ENCODE measurements at places on chromosomes 2 and 18.

- no peak overlapping the region for H3K4me3 ChIP-seq
- peaks cover 6% of the 10 kb centered on the region for H3K4me1 ChIP-seq
- H3K36me3 ChIP-seq = no peaks in the 10 kb centered on the region
- no peaks in the 10 kb centered on the region for H3K27me3 ChIP-seq
These were observed 230.9 kb upstream of the SLC14A2 start for GRCh38 chr18:45384137-45384961.

- no peaks in the 10 kb centered on the region for H3K27me3 ChIP-seq
- H3K4me3 ChIP-seq = peak overlapping the region; percentile 87
- H3K4me1 ChIP-seq = no peaks in the 10 kb centered on the region
- DNase-seq = peak; percentile 40
These were observed 675 bp upstream of the SPIRE1 start for GRCh38 chr18:12658426-12659138.

- H3K27me3 ChIP-seq = no peaks in the 10 kb centered on the region
- peak; percentile 60 for DNase-seq
- peak overlapping the region; percentile 2 for H3K4me3 ChIP-seq
- H3K27ac ChIP-seq = peak overlapping the region; percentile 99
These were observed 7.3 kb downstream of the GATA6 start for GRCh38 chr18:22176420-22177326.

- H3K4me3 ChIP-seq = no peak overlapping the region
- H3K27me3 ChIP-seq = no peaks in the 10 kb centered on the region
- no peaks in the 10 kb centered on the region for H3K4me1 ChIP-seq
These were observed 86.5 kb upstream of the MYO3B start for GRCh38 chr2:170091436-170091835.

- DNase-seq = no peak
- H3K27me3 ChIP-seq = no peaks in the 10 kb centered on the region
- H3K4me3 ChIP-seq = no peak overlapping the region
- peaks cover 5% of the 10 kb centered on the region for H3K4me1 ChIP-seq
These were observed 46.6 kb downstream of the SPATS2L start for GRCh38 chr2:200353120-200353519.

GRCh38 chr2:134590679-134591078 is 128.1 kb downstream of the TMEM163 start:
- H3K27ac ChIP-seq = no peak overlapping the region
- H3K4me3 ChIP-seq = no peak overlapping the region
- no peaks in the 10 kb centered on the region for H3K4me1 ChIP-seq
- no peak for DNase-seq
- no peaks in the 10 kb centered on the region for H3K36me3 ChIP-seq

DNA sequence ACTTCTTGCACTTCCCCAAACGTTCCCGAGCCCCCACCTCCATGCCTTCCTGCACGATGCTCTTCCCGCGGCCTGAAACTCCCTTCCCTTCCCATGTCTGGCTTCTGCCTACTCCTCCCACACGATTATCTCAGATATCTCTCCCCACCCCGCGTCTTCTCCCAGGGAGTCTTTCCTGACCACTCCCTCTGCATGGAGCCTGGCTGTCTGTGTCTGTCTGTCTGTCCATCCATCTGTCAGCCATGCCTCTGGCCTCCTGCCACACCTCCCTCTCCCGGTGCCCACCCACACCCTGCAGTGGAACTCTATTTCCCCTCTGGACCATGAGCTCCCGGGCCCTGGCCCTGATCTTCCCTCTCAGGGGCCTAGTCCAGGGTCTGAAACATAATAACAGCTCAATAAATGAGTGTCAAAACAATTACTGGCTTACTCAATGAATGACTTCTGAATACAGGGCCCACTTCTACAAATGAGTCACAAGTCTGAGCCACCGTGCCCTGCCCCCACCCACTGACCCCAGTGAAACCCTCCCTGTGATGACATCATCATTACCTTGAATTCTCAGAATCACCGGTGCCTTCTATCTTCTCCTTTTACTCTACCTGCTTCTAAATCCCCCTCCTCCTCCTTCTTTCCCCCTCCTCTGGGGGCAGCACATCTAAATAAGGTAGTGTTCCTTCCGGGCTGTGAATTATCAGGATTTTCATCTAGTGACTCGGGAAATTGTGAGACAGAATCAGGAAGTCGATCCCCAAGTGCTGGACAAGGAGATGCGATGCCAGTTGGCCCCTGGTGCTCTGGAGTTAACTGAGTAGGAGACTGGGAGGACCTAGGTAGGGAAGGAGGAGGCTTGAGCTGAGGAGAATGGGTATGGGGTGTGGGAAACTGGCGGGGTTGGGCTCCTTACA is 46.1 kb upstream of the PLB1 start:
- DNase-seq = no peak
- no peaks in the 10 kb centered on the region for H3K4me1 ChIP-seq
- H3K4me3 ChIP-seq = no peak overlapping the region
- no peaks in the 10 kb centered on the region for H3K27me3 ChIP-seq

DNA sequence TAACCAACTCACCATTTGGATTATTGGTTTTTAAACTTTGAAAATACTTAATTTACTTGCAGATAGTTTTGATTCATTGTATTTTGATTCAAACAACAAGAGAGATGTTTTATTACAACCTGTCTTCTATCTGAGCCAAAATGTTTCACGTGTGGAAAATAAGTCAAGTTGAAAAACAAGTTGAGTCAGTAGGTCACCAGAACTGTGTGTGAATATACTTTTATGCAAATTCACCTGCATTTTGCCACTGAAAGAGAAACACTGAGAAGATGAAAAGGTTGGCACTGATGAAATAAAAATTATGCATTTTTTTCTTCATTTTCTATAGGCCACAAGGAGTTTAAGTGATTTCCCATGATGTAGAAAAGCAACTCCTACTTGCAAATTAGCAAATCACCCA is 68.3 kb downstream of the ICOS start:
- no peak for DNase-seq
- H3K4me3 ChIP-seq = no peak overlapping the region
- H3K27ac ChIP-seq = no peak overlapping the region
- no peaks in the 10 kb centered on the region for H3K4me1 ChIP-seq

DNA sequence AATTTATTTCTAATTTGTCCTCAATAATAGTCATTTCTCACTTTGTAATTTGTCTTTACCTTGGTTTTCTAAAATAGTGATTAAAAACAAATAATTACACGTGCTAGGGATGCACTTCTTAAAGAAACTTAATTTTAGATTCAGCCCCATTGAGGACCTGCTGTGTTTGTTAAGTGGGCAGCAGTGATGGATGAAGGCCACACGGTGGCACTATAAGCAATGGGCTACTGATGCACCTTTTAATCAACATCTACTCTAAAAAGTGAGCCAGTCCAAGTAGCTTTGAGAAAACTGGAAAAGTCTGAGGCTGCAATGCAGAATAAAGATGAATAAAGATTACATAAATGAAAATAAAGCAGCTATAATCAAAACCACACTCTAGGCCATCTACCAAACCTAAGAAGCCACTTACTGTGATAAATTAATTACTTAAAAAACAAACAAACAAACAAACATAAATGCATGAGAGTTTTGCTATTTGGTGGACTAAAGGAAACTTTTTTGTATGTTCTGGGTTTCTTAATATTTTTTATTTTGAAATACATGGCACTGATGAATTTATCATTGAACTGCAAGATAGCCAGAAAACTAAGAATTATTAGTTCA is 89.3 kb downstream of the PDE11A start:
- no peak overlapping the region for H3K4me3 ChIP-seq
- no peaks in the 10 kb centered on the region for H3K36me3 ChIP-seq
- no peak overlapping the region for H3K27ac ChIP-seq
- DNase-seq = no peak
- no peaks in the 10 kb centered on the region for H3K4me1 ChIP-seq
- H3K27me3 ChIP-seq = no peaks in the 10 kb centered on the region

GRCh38 chr18:13179566-13180113 is 38.9 kb upstream of the LDLRAD4 start:
- no peak overlapping the region for H3K27ac ChIP-seq
- no peak overlapping the region for H3K4me3 ChIP-seq
- H3K4me1 ChIP-seq = no peaks in the 10 kb centered on the region
- no peaks in the 10 kb centered on the region for H3K27me3 ChIP-seq

- H3K4me3 ChIP-seq = peak overlapping the region; percentile 83
- H3K4me1 ChIP-seq = no peaks in the 10 kb centered on the region
- H3K36me3 ChIP-seq = no peaks in the 10 kb centered on the region
These were observed 1.4 kb downstream of the SPR start for GRCh38 chr2:72888438-72889202.

GRCh38 chr2:16079637-16080036 is 139.3 kb downstream of the MYCN start:
- DNase-seq = no peak
- no peaks in the 10 kb centered on the region for H3K4me1 ChIP-seq
- no peaks in the 10 kb centered on the region for H3K36me3 ChIP-seq
- no peaks in the 10 kb centered on the region for H3K27me3 ChIP-seq
- H3K4me3 ChIP-seq = no peak overlapping the region

DNA sequence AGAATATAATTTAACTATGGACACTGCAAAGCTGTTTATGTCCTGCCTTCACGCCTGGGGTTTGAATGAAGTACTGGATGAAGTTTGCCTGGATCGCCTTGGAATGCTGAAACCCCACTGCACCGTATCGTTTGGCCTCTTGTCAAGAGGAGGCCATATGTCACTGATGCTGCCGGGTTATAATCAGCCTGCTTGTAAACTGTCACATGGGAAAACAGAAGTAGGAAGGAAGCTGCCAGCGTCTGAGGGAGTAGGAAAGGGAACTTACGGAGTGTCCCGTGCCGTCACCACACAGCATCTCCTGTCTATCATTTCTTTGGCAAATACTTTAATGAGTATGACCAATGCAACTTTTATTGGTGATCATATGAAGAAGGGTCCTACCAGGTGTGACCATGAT is 105.8 kb downstream of the WDR7 start:
- no peaks in the 10 kb centered on the region for H3K4me1 ChIP-seq
- H3K27me3 ChIP-seq = no peaks in the 10 kb centered on the region
- no peak for DNase-seq
- no peaks in the 10 kb centered on the region for H3K36me3 ChIP-seq
- H3K27ac ChIP-seq = no peak overlapping the region
- H3K4me3 ChIP-seq = no peak overlapping the region

DNA sequence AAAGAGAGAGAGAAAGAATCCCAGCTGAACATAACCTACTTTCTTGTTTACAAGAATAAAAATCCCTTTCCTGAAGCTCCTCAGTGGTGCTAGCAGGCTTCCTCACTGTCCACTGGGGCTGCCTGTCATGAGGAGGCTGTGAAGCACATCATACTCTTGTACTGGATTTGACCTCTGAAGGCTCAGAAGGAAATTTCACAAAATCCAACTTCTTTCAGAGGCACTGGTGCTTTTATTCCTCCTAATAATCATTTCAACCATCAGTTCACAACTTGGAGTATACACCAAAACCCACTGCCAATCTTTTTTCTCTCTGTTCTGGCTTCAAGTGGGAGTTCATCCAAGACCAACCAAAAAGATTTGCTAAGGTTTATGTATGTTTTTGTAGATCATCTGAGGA is 48.5 kb downstream of the TMX3 start:
- no peaks in the 10 kb centered on the region for H3K4me1 ChIP-seq
- no peak for DNase-seq
- no peaks in the 10 kb centered on the region for H3K36me3 ChIP-seq
- no peaks in the 10 kb centered on the region for H3K27me3 ChIP-seq

GRCh38 chr2:19355931-19356544 is 2.4 kb downstream of the OSR1 start:
- H3K36me3 ChIP-seq = no peaks in the 10 kb centered on the region
- peak overlapping the region; percentile 91 for H3K27ac ChIP-seq
- H3K27me3 ChIP-seq = no peaks in the 10 kb centered on the region
- H3K4me3 ChIP-seq = peak overlapping the region; percentile 55
- no peaks in the 10 kb centered on the region for H3K4me1 ChIP-seq
- no peak for DNase-seq

GRCh38 chr2:10775831-10776230 is 36.8 kb downstream of the PDIA6 start:
- no peak overlapping the region for H3K4me3 ChIP-seq
- H3K27ac ChIP-seq = no peak overlapping the region
- no peaks in the 10 kb centered on the region for H3K27me3 ChIP-seq

DNA sequence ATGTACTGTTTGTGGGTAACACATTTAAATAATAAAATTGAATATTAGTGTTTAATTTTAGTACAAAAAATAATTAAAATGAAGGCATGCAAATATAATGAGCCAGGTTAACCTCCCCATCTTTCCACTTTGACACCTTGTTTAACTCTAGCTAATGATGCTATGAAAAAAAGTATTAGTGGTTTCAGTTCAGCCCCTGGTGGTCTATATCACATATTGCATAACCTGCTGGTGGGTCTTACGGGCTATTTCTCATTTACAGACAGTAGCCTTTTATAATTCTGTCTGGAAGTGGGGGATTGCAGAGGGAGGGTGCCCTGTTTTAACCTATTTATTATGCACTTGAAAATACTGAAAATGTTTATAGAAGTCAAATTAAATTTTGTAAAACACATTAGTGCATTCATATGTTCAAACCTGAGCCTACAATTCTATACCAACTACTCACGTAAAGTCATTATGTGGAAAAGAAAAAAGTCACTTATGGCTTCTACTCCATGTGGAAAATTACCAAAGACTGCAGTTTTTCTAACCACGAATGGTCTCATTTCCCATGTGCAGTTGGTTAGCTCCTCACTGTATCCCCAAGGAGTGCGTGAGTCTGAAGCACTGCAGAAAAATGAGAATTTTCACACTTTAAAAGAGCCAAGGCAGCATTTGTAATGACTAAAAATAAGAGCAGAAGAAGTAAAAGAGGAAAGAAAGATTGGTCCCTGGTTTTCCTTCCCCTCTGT is 381.0 kb downstream of the MTX2 start:
- H3K36me3 ChIP-seq = no peaks in the 10 kb centered on the region
- H3K27me3 ChIP-seq = no peaks in the 10 kb centered on the region
- H3K4me1 ChIP-seq = no peaks in the 10 kb centered on the region
- H3K27ac ChIP-seq = peak overlapping the region; percentile 36

- no peaks in the 10 kb centered on the region for H3K36me3 ChIP-seq
- no peak overlapping the region for H3K27ac ChIP-seq
- DNase-seq = no peak
- no peak overlapping the region for H3K4me3 ChIP-seq
- no peaks in the 10 kb centered on the region for H3K27me3 ChIP-seq
These were observed 200.4 kb upstream of the SH3BP4 start for GRCh38 chr2:234751275-234751973.

DNA sequence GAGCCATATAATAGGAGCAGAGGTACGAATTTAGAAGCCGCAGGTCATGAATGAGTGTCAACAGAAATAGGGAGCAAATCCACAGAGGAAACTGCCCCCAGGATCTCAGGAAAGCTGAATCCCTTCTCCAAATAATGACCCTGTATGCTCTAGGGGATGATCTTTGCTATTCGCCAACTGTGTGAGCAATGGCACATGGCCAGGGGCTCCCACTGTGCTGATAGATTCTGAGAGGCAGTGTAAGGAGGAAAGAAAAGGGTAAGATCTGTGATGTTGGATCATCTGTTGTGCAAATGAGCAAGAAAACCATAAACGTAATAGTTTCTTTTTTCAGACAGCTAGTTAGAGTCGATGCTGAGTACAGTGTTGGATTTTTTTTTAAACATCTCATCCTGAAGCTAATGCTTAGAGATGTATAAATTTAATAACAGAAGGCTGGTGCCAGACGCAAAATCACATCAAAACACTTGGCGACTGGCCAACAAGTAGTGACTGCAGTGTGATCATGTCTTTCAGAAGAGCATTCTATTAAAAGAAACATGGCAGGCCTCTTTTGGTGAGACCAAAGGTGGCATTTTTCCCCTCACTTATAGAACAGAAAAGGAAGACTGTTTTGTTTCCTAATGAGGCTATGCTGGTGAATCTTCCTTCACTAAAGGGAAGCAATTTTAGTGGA is 77.4 kb downstream of the ABCA12 start:
- H3K36me3 ChIP-seq = no peaks in the 10 kb centered on the region
- no peaks in the 10 kb centered on the region for H3K4me1 ChIP-seq
- no peak for DNase-seq

GRCh38 chr2:181674461-181674860 is 5.9 kb downstream of the NEUROD1 start:
- H3K4me3 ChIP-seq = no peak overlapping the region
- no peaks in the 10 kb centered on the region for H3K27me3 ChIP-seq
- no peaks in the 10 kb centered on the region for H3K4me1 ChIP-seq
